ENCODE measurements at places on chromosomes 12 and 14.

DNA sequence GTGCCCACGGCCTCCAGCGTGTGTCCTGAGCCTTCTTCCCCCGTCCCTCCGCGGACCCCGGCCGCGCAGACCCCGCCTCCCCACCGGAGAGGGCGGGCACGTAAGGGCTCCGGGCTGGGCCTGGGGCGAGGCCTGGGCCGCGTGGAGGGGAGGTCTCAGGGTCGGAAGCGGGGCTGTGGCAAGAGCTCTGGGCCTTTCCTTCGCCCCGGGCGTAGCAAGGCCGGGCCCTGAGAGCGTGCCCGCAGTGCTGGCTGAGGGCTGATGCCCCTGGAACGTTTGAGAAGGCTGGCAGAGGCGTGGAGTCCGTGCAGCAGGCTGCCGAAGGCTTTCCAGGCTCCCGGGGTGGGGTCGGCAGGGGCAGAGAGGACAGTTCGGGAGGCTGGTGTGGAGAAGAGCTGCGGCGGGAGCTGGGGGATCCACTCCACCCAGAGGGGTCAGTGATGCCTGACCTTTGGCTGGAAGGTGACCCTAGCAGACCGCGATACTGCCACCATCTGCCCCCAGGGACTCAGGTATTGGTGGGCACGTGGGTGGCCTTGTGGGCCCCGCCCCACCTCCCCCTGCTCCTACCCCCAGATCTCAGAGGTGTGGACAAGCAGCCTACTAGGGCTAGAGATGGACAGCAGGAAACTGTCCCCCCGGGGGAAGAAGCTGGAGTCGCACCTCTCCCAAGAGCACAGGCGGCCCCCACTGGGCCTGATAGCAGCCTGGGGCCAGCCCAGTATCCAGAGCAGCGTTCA lies 558 bp downstream of the TEX22 start:
- no peak for DNase-seq

DNA sequence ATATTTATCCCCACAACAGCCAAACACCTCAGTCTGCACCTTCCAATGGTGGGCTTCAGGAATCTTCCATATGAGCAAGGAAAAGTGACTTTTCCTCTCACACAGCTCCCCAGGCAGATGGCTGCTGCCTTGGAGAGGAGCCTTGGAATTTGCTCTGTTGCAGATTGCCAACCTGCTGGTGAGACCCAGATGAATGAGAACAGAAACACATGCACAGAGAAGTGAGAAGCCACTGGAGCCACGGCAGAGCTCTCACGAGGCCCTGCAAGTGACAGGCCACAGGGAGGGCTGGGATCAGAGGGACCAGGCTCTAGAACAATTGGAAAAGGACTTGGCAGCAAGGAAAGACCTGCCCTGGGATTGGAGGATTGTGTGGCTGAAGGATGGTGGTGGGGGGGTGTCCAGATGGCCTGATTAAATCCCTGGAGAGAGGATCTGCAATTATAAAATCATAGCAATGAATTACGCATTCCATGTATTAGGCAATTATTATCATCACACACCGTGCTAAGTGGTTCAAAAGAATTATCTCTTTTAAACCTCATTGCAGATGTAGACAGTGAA lies 84.9 kb upstream of the PWP1 start:
- DNase-seq, result no peak

- no peak for DNase-seq
Measured at GRCh38 chr14:24513009-24513408, 4.9 kb upstream of the CMA1 start.

DNA sequence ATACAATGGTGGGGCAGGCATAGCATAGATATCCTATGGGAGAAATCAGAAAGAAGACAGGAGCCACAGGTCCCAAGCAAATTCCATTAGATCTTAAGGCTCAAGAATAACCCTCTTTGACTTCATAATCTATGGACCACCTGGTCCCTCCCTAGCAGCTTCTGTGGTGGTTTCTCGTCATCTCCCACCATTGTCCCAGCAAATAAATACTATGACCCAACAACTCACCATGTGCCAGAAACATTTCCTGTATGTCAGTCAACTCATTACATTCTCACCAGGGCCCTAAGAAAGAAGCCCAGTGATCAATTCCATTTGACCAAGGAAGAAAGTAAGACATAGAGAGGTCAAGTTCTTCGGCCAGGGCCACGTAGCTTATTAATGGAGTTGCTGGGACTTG lies 646.2 kb downstream of the VRK1 start:
- DNase-seq, result no peak

- DNase-seq, result no peak
Measured at GRCh38 chr12:15596174-15596573, 193.0 kb downstream of the EPS8 start.

- no peak for DNase-seq
Measured at GRCh38 chr12:57010627-57011247, 4.4 kb upstream of the ZBTB39 start.

DNA sequence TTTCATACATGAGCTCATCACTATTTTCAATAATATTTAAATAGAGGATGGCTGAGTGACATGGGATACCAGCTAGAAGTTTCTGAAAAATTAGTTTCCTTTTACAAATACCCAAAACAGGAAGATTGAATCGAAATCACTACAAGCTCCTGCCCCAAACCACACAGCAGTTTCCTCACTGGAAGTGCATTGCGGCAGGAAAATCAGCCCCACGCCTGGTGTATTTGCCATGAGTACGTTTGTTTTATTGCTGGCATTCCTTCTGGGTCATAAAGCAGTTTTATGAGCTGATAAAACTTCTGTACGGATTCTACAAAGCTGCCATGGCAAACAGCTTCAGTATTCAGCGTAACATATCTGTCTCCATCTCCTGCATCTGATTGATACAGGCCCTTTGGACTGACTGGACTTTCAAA lies 23.7 kb downstream of the CDC42BPB start:
- DNase-seq, result no peak

- no peak for DNase-seq
Measured at GRCh38 chr12:28802706-28803438, 346.2 kb upstream of the FAR2 start.

DNA sequence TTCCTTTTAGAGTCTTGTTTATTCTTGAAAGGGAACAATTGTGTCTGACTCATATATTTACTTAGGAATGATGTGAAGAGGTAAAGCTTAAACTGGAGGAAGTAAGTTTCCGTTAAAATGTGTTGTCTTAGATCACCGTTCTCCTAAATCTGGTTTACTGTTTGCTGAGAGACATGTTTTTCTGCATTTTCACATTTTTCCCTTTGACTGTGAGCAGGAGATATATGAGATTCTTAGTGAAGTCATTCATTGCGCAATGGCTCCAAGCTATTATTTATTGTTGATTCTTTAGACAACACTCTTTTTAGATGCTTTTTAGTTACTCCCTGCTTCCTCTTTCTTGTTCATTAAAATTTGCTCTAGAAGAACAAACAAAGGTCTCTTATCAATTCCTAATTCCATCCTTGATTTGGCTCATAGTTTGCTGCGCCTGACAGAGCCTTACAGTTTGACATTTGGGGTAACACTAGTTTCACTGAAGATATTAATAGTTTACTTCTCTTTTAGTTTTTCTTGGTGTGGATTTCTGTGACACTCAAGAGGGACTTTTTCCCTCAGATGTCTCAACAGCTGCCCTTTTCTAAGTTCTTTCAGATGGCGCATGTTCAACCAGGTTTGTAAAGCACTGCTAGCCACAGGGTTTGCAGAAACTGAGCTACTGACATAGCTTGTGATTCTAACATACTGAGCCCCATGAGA lies 11.4 kb downstream of the CLECL1 start:
- no peak for DNase-seq

- no peak for DNase-seq
Measured at GRCh38 chr14:24925771-24926374, 124.1 kb downstream of the STXBP6 start.

GRCh38 chr14:96245710-96246538 lies 10.1 kb upstream of the BDKRB1 start:
- DNase-seq, result no peak

- no peak for DNase-seq
Measured at GRCh38 chr12:56040151-56040550, 1.6 kb upstream of the RPS26 start.

DNA sequence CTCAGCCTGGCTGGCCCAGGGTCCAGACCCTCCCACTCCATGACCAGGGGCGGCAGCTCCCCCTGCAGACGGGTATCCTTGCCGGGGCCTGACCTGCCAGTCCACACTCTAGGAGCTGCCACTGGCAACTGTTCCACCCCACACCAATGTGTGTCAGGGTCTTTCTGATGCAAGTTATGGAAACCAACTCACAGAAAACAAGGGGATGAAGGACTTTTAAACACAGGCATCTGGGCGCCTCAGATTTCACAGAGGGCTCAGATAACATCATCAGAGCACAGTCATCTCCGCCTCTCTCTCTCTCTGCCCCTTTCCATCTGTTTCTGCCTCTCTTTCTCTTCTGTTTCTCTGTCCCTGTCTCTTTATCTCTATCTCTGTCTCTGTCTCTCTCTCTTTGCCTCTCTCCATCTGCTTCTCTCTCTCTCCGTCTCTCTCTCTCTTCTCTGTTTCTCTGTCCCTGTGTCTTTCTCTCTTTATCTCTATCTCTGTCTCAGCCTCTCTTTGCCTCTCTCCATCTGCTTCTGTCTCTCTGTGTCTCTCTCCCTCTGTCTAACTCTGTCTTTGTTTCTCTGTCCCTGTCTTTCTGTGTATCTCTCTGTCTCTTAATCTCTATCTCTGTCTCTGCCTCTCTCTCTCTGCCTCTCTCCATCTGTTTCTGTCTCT lies 67.4 kb upstream of the FBRSL1 start:
- DNase-seq, result no peak

DNA sequence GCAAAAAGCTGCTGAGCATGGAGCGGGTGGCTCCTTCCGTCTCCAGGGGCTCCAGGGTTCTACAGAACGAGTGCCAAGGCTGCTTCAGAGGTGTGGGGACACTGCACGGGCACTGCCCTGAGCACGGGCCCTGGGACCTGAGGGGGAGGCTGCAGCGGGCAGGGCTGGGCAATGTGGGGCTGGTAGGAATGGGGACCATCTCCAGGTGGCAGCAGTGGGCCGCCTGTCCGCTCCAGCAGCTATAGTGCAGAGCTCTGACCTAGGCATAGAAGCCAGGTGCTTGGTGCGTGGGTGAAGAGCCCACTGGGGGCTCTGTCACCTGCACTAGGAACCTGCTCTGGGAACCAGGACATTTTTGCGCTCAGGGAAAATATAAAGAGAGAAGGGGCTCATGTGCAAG lies 22.3 kb downstream of the HDAC7 start:
- DNase-seq, result no peak

DNA sequence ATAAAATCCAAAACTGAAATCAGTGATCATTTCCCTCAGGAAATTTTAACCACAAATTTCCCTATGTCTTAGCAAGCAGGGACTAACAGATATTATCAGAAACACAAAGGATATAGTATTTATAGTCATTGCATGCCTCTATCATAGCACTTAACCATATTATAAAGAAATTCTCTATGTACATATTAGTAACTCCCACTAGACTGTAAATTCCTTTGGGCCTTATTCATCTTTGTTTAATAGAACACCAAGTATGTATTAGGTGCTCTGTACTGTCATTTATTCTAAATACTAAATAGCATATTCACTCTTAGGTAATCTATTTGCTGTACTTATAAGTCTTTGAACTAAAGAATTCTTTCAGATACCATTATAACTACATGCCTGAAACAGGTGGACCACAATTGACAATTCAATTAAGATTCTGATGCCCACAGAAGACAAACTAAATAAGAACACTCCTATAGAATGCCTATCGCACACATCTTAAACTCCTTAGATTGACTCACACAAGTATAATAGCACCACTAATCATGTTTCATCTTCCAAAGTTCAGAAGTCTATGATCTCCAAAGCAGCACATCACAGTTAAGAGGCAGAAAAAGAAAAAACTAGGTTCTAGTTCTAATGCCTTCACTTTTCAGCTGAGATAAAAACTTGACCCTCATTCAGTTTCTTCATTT lies 134.1 kb downstream of the FSCB start:
- no peak for DNase-seq

DNA sequence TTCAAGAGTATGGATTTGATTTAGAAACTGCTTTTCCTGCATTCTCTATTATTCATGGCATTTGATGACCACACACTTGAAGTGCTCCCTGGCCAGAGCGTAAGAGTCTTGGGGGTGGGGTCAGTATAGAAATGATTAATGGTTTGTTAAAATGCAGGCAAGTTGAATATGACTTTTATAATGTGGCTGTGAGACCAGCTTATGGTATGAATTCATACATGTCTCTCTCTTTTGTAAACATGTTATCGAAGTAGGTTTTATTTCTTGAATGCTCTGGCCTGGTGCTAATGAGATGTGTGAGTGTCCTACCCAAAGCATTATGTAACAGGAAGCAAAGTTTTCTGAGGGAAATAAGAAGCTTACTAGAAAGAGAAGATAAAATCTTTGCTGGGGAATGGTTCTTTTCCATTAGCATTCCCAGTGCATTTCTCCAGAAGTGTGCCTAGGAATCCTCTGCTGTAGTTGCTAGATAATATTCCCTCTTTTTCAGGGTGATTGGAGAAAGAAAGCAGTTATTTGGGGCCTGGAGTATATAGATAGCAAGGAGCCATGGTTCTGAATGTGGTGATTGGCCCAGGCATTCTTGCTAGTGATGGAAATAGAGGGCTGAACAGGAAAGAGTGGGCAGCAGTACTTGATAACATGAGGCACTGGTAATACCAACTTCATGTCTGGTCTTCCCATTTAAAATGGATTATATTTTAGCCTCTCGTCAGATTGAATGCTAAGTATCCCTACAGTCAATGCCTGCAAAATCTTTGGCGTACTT lies 289.7 kb downstream of the RAD51B start:
- DNase-seq, result no peak

- DNase-seq, result no peak
Measured at GRCh38 chr12:2341871-2342270, 289.1 kb downstream of the CACNA1C start.

DNA sequence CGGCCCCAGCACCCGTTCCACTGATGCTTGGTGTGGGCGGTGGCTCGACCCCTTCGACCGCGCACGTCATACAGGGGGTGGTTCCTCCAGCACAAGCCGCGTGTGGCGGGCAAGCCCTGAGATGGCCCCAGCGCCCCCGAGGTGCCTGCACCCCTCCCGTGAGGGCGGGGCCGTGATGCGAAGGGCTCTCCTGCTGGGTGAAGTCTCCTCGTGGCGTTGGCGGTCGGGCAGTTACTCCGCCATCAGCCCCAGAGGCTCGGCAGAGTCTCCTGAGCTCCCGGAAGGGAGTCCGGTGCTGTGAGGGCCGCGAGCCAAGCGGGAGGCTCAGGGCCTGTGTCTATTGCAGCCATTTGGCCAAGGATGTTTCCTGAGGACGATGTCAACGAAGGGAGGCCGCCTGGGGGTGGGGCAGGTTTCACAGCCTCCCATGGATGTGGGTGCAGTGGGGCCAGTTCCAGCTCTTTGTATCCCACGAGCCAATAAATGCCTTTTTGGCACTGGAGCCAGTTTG lies 78.1 kb upstream of the GALNT9 start:
- no peak for DNase-seq

DNA sequence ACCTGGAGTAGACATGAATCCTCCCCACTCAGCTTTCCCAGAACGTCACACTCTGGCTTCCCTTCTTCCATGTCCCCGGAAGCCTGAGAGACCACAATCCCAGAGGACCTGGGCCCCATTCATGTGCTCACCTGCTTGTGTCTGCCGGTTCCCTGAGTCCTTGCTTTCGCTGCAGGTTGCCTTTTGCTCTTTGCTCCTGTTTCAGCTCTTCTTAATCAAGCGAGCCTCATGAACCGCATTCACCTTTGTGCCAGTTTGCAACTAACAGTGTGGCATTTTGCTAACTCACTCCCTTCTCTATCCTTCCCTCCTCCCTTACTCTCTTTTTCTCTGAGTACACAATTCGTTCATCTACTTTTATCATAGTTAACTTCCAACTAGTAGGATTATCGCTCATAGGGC lies 23.1 kb downstream of the ENTPD5 start:
- no peak for DNase-seq

- no peak for DNase-seq
Measured at GRCh38 chr12:63023926-63024325, 89.0 kb upstream of the PPM1H start.

Measured in stimulated activated CD4-positive, alpha-beta T cell treated with anti-CD3 and anti-CD28 coated beads, Interleukin-1b, Interleukin-23, amount 100 ng/mL, for 1 hour (primary cell).